ENCODE measurements at places on chromosomes 4 and X. TPM values are rescaled to one million over a fixed set of nuclear protein-coding genes. Genes with fewer than 3 reads are reported as not detected.

DNA sequence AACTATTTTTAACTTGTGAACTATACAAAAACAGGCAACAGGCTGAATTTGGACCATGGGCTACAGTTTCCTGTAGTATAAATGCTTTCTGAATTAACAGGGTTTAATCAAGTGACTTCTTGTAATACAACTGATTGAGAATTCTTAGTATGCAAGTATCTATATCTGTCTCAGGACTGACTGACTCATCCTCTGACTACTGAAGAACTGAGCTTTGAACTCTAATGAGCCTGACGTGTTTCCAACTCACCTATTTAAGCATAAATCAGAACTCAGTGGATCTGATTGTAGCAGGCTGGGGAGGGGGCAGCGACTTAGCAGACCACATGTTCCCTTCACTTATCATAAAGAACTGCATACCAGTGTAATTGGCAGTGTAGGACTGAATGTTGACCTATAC, 7.8 kb downstream of the SPATA4 start:
- no peak for DNase-seq

Gene MND1
- total RNA-seq = 31.8 TPM

DNA sequence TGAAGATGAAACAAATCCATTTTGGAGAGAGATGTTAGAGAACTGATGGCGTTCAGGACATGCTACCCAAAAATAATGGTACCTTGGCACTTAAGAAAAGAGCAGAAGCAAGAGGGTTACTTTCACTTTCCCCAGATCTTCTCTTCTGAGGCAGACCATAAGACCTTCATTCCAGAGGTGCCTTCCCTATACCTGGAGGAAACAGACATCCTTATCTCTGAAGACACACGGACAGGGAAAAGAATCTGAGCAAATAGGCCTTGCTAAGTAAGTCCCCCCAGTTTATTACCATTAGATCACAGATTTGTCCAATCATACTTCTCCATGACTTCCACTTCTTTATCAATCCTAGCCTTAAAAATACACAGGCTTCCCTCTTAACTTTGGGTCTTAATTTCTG, 2.0 kb upstream of the FGF2 start:
- no peak for DNase-seq

DNA sequence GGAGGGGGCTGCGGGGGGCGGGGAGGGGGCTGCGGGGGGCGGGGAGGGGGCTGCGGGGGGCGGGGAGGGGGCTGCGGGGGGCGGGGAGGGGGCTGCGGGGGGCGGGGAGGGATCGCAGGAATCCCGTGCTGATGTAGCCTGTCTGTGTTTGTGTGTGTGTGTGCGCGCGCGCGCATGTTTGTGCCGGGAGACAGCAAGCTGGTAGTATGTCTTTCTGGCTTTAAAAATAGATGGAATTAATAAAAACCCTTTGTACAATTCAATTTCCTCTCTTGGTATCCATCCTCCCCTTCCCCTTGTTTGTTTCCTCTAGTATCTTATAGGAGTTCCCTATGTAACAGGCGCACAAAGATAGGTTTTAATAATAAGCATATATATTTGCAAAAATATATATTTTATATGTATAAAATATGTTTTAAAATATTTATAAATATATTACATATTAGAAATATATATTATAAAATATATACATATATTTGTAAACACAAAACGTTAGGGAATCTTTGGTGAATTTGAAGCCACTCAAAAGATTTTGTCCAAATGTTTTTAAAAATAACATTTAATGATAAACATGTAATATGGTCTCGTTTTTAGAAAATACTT, 782 bp downstream of the ARHGAP24 start:
- DNase-seq = no peak

DNA sequence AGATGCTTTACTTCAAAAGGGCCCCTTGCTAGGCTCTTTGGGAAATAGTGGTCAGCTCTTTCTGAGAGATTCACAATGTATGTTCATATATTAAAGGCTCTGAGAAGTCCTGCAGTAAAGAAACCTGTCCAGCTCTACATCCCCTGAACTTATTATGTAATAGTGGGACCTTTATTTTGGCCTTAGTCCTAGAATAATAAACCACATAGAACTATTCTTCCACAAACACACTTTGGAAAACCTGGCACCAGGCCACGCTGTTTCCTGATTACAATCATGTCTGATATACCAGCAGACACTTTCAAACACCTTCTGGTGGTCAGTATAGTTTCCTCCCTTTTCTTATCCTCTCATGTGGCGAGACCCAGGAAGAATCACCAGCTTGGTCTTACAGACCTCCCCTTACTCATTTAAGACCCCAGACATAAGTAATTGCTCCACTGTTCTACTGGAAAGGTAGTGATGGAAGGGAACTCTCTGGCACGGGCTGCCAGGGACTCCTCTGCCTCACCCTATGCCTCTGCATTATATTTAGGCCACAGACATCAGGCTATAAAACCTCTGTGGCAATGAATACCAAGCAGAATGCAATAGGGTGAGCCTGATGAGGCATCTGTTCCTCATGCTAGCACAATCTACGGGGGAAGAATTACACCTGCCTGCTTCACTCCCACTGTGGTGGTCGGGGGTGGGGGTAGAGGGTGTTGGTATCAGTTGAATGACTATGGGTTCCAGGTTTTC, 5.7 kb upstream of the PPEF1 start:
- no peak for DNase-seq

Gene DTHD1
- total RNA-seq = 5.4 TPM

DNA sequence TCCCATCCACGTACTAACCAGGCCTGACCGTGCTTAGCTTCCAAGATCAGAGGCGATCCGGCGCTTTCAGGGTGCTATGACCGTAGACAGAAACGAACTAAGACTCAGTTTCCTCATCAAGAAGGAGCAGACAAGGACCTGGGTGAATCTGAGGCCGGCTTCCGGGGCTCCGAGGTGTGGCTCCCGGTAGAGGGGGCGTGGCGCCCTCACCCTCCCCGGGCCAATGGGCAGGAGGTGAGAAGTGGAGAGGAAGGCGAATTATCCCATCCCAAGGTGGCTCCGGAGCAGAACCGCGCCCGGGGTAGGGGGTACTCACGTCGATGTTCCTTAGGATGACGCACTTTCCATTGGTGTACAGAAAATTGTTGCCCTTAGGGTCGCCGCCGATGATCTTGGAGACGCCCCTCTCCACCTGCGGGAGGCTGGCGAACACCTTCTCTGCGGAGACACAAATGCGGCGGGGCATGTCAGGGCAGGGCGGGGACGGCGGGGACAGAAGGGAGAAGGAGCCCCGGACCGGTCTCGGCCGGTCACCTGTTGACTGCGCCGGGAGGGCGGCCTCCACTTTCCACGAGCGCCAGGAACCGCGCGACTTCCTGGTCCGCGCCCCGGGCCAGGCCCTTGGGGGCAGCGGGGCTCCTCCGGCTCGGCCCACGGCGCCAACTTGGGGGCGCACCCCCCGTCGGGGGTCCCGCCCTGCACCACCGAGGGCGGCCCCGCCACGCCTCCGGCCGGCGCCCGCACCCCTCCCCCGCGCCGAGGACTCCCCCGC, 616 bp downstream of the WDR1 start:
- DNase-seq = peak; percentile 82

- no peak for DNase-seq
Measured at GRCh38 chr4:78660559-78660958, 109.0 kb downstream of the ANXA3 start.

Gene PCDH18
- not detected for total RNA-seq

Gene SPANXD
- total RNA-seq = not detected

- no peak for DNase-seq
Measured at GRCh38 chrX:68988865-68989264, 160.0 kb downstream of the EFNB1 start.

GRCh38 chr4:66558651-66559050, 888.4 kb upstream of the EPHA5 start:
- no peak for DNase-seq

Gene FAT1
- total RNA-seq = not detected

GRCh38 chr4:20847124-20847747, 147.0 kb downstream of the PACRGL start:
- no peak for DNase-seq

DNA sequence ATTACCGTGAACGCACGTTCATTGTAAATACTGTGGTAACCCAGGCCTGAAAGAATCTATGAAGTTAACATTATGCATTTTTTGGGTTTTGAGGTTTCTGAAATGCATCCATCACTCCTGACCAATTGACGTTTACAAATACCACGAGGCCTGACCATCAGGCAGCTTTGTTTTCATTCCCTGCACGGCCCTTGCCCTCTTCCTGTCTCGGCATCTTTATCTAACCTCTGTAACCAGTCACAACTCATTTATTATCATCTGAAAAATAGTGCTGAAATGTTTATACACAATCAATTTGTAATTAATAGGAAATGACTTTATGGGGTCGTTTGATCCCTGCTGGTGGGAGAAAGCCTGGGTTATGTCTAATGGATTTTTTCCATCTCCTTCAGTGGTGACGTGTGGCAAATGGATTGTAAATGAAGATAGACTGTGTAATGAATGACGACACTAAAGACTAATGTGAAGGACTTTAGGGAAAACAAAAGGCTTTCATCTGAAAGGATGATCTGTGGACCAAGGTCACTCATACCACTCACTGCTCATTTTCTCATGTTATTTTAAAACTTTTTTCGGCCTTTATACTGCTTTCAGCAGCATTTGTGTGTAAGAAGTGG, 102.7 kb upstream of the SORBS2 start:
- DNase-seq = no peak

DNA sequence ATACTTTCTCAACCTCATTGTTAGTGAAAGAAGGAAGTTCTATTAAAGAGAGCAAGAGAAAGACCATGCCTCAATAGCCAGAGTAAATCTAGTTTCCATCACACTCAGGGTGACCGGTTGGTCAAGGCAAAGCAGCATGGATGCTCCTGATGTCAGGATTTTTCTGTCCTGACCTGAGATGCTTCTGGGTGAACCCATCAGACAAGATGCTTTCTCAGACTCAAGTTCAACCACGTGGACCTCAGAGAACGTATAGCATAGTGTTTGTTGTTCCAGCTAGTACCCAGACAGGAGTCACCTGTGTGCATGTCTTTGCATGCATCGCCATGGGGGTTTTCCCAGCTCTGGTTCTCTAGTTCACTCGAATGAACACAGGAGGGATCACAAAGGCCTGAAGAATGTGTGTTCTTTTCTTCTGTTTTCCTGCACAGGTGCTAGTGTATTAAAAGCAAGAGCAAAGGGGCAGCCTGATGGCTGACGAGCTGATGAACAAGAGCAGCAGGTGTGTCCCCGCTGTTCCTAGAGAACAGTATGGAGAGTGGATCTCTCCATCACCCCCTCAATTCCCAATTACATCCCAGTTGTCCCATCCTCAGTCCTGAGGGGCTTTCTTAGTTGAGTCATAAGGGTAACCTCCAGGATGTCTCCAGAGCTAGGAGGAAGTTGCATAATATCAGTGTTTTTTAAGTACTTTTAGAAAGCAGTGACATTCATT, 110.5 kb upstream of the ENPP6 start:
- DNase-seq = no peak

- DNase-seq = no peak
Measured at GRCh38 chr4:172308078-172308477, 494.9 kb downstream of the GALNTL6 start.

DNA sequence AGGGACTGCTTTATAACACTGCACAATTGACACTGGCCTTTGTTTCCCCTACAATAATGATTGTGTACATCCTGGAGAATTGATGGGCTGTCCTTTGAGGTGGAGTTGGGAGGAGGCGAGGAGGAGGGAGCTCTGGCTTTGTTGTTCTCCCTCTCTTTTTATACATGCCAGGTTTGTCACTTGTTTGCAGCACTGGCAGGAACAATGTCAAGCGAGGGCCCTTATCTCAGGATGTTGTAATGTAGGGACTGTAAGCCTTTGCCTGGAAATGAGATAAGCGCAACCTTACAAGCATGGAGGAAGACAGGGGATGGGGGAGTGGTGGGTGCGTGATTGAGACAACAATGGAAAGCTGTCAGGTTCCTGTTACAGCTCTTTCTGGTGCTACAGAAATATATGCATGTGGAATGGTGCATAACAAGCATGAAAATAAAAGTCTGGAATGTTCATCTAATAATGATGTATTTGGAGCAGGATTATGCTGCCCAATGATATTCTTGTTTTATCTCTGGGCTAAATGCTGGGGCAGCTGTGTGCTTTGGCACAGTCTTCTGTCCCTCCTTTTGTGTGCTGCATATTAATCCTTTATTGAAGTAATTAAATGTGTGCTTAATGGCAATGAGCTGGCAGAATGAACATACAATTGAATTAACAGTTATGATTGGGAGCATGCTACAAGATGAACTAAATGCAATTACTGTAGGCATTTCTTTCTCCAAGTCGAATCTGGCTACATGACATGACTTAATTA, 294.4 kb downstream of the GPAT3 start:
- no peak for DNase-seq

Gene AFF2
- 0.42 TPM for total RNA-seq

Gene CLIC2
- 1.3 TPM for total RNA-seq

DNA sequence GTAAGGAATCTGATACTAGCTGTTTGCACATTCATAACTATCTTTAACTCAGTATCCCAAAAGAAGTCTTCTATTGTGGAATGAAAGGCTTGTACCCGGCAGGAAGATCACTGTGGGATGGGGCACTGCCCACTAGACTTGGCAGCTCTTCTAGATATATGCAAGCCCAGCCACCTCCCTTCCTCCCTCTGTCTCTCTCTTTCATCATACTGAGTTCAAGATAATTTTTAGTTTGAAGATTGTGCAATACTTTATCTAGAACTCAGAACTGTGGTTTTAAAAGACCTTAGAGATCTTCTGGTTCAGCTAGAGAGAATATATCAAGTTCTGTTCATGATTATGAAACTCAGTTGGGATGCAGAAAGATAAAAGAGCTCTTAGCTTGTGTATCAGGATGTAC, 22.5 kb upstream of the GPR34 start:
- DNase-seq = no peak

Gene AREG
- 0.40 TPM for total RNA-seq

- DNase-seq = no peak
Measured at GRCh38 chrX:13158911-13159310, 114.5 kb upstream of the FAM9C start.

Gene SLC26A1
- 0.65 TPM for total RNA-seq

DNA sequence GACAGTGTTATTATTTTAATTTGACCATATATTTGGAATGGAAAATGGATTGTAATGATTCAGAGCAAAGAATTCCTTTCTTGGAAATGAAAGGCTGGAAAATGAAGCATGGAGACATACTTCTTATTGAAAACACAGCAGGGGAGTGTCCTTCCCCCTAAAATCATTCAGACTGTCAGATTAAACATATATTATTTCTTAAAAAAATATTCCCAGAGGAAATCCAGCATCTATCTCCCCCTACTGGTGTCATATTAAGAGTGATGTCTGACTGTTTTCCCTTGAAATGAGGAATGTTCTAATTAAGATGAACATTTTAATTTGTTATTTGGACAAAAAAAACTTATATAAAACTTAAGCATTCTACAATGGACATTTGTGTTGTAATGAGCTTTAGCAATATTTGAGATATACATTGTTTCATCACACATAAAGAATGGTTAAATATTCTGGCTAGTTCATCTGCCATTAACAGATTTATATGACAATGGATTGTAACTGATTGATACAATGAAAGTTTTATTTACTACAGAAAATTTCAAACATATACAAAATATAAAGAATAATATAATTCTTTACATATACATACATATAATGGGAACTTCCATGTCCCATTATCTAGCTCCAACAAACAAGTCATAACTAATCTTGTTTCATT, 264.6 kb downstream of the SPRY1 start:
- no peak for DNase-seq

Gene GRIA3
- 0.39 TPM for total RNA-seq

- DNase-seq = peak; percentile 25
Measured at GRCh38 chr4:114599231-114599902, 760 bp downstream of the UGT8 start.

Measured in activated naive CD8-positive, alpha-beta T cell treated with anti-CD3 and anti-CD28 coated beads, Interleukin-2, amount 10 ng/mL, durations not matched to agents 7 days and 5 days (primary cell).